Smooth muscle cell of the coronary artery (primary cell): ENCODE measurements at places on chromosomes 5 and 9. TPM values are rescaled to one million over a fixed set of nuclear protein-coding genes. Genes with fewer than 3 reads are reported as not detected.

The URM1 gene
- total RNA-seq, result 25.9 and 36.8 TPM in 2 replicates

The FOXD4 gene
- 0.08 and 0.23 TPM in 2 replicates for total RNA-seq

The ANGPTL2 gene
- 3.8 and 73.2 TPM in 2 replicates for total RNA-seq

The SLU7 gene
- 67.2 and 69.3 TPM in 2 replicates for total RNA-seq

The SPAAR gene
- total RNA-seq, result 0.12 and 0.68 TPM in 2 replicates

The WNK2 gene
- total RNA-seq, result under 0.01 TPM in 1 of 2 replicates, not detected in the other

The KLHL3 gene
- 1.3 and 3.4 TPM in 2 replicates for total RNA-seq

The RALGDS gene
- 18.6 and 22.1 TPM in 2 replicates for total RNA-seq

The PTGS1 gene
- 27.1 and 116 TPM in 2 replicates for total RNA-seq

The CTNND2 gene
- not detected in 2 replicates for total RNA-seq

The PCDHGB6 gene
- 1.9 and 3.5 TPM in 2 replicates for total RNA-seq

The SAXO1 gene
- under 0.01 and 0.08 TPM in 2 replicates for total RNA-seq

The NPR3 gene
- 35.7 and 58.0 TPM in 2 replicates for total RNA-seq

The TMEM232 gene
- 1.4 and 4.6 TPM in 2 replicates for total RNA-seq

The TMEM215 gene
- total RNA-seq, result not detected in 2 replicates

The DNAI1 gene
- total RNA-seq, result not detected in 2 replicates

The SPINK6 gene
- not detected in 2 replicates for total RNA-seq

The PCDHGA5 gene
- 0.98 and 1.3 TPM in 2 replicates for total RNA-seq

The CMYA5 gene
- total RNA-seq, result 0.08 and 1.6 TPM in 2 replicates

The GPR21 gene
- total RNA-seq, result 0.83 and 2.6 TPM in 2 replicates

The IFNA13 gene
- total RNA-seq, result not detected in 2 replicates

The C9orf152 gene
- under 0.01 TPM in 1 of 2 replicates, not detected in the other for total RNA-seq

The PDE6A gene
- under 0.01 TPM in 1 of 2 replicates, not detected in the other for total RNA-seq

The MYOZ3 gene
- 1.9 TPM in 1 of 2 replicates, not detected in the other for total RNA-seq

The CCL27 gene
- 0.47 TPM in 1 of 2 replicates, not detected in the other for total RNA-seq

The ADRB2 gene
- total RNA-seq, result under 0.01 and 1.1 TPM in 2 replicates

The ZNF462 gene
- total RNA-seq, result 13.4 and 15.3 TPM in 2 replicates

The C5orf52 gene
- not detected in 2 replicates for total RNA-seq

The ADAMTS6 gene
- 51.0 and 103 TPM in 2 replicates for total RNA-seq

The SLC6A19 gene
- total RNA-seq, result not detected in 2 replicates

The EIF4EBP3 gene
- total RNA-seq, result 0.90 and 3.7 TPM in 2 replicates

The SLC6A7 gene
- total RNA-seq, result not detected in 2 replicates

The IL6ST gene
- total RNA-seq, result 452 and 1,430 TPM in 2 replicates

The GABRA6 gene
- total RNA-seq, result not detected in 2 replicates

The INSL4 gene
- total RNA-seq, result not detected in 2 replicates

The SLC34A1 gene
- not detected in 2 replicates for total RNA-seq

The PCDHA13 gene
- 0.08 and 0.59 TPM in 2 replicates for total RNA-seq

The LCN2 gene
- not detected in 2 replicates for total RNA-seq

The RGS7BP gene
- 0.23 and 0.83 TPM in 2 replicates for total RNA-seq

The N4BP3 gene
- 0.08 and 0.35 TPM in 2 replicates for total RNA-seq

The SLC45A2 gene
- total RNA-seq, result 0.35 TPM in 1 of 2 replicates, not detected in the other

The PPIC gene
- total RNA-seq, result 82.7 and 131 TPM in 2 replicates

The ABO gene
- not detected in 2 replicates for total RNA-seq
